Lower lobe of right lung (tissue), 2 donors: ENCODE measurements at places on chromosomes 5 and 9. TPM values are rescaled to one million over a fixed set of nuclear protein-coding genes. Genes with fewer than 3 reads are reported as not detected.

Gene SCGB3A2
- 624 TPM for total RNA-seq

Gene SKIC3
- total RNA-seq = 68.7 TPM

Gene RANBP6
- 15.3 TPM for total RNA-seq

Gene FOXI1
- not detected for total RNA-seq

Gene SLC36A3
- not detected for total RNA-seq

Gene WDR38
- 6.6 TPM for total RNA-seq

Gene GPX8
- total RNA-seq = 10.8 TPM

Gene PRKACG
- total RNA-seq = not detected

DNA sequence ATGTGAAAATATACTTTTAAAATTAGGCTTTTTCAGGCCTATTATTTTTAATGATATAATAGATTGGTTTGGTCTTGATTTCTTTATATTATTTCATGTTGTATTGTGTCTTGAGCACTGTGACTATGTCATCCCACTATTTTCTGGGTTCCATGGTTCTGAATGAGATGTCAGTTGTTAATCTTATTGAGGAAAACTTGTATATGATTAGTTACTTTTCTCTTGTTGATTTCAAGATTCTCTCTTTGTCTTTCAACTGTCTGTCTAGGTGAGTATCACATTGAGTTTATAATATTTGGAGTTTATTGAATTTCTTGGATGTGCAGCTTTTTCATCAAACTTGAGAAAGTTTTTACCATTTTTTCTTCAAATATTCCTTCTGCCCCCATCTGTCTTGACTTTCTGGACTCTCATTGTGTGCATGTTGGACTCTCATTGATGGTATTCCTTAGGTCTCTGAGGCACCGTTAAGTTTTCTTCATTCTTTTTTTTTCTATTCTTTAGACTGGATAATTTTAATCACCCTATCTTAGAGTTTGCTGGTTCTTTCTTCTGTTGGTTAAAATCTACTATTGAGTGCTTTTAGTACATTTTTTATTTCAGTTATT, 175.8 kb downstream of the TMEM167A start:
- no peaks in the 10 kb centered on the region for H3K27me3 ChIP-seq
- DNase-seq = no peak
- no peaks in the 10 kb centered on the region for H3K36me3 ChIP-seq
- no peak overlapping the region for H3K27ac ChIP-seq
- no peak overlapping the region for H3K4me3 ChIP-seq
- no peaks in the 10 kb centered on the region for H3K4me1 ChIP-seq

- no peaks in the 10 kb centered on the region for H3K36me3 ChIP-seq
- peaks cover 19% of the 10 kb centered on the region for H3K4me1 ChIP-seq
- H3K4me3 ChIP-seq = no peak overlapping the region
Observed at GRCh38 chr9:110029956-110030480, 177.9 kb downstream of the C9orf152 start.

DNA sequence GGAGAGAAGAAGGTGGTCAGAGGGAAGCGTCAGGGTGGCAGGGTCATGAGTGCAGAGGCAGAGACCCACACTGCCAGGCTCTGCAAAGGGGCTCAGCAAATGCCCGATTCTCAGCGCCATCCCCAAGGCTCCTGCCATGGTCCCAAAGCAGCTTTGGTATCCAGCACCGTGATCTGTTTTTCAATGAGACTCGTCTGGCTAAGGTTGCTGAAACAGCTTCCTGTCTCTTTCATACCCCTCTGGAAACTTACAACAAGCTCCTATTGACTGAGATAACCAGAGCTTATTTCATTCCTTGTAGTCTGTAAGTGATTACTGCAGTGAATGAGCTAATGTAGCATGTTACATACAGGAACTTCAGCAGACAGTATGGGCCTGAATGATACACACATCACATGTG, 568.6 kb upstream of the DAP start:
- H3K36me3 ChIP-seq = no peaks in the 10 kb centered on the region
- DNase-seq = no peak
- H3K27ac ChIP-seq = no peak overlapping the region
- no peaks in the 10 kb centered on the region for H3K27me3 ChIP-seq
- H3K4me3 ChIP-seq = no peak overlapping the region

DNA sequence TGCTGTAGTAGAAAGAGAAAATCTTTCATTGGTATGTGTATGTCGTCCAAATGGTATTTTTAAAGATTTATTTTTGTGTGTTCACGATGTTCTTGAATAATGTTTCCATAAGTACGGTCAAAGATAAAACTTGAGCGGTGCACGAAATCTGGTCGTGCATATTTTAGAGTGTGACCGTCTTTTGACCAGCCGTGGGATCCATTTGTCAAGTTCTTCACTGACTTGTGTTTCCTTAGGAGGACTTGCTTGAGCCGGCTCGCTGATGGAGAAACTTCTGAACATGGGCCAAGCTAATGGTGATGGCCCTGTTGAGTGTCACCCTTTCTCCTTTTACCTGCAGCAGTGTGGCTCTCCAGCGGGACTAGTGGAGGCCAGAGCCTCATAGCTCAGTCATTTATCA, 11.1 kb upstream of the STC2 start:
- no peak overlapping the region for H3K27ac ChIP-seq
- peaks cover 6% of the 10 kb centered on the region for H3K27me3 ChIP-seq

GRCh38 chr5:9534881-9535517, 10.9 kb downstream of the SEMA5A start:
- DNase-seq = no peak
- H3K27me3 ChIP-seq = no peaks in the 10 kb centered on the region
- H3K4me3 ChIP-seq = no peak overlapping the region
- no peaks in the 10 kb centered on the region for H3K4me1 ChIP-seq

DNA sequence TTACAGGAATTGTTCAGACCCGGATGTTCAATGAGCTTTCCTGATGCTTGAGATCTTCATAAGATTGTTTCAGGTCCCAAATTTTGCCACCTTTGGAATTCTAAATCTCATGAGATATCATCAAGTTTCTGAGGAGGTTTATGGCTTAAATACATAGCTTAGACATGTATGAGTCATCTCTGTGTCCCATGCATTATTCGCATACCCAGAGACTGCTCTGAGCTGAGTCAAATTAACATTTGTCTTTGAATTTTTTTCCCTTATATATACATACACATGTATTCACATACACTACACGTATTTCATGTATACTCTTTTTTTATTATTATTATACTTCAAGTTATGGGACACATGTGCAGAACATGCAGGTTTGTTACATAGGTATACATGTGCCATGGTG, 744.6 kb downstream of the BRINP1 start:
- H3K36me3 ChIP-seq = no peaks in the 10 kb centered on the region
- no peak for DNase-seq
- H3K27me3 ChIP-seq = no peaks in the 10 kb centered on the region
- no peak overlapping the region for H3K4me3 ChIP-seq

- H3K27me3 ChIP-seq = no peaks in the 10 kb centered on the region
- no peaks in the 10 kb centered on the region for H3K4me1 ChIP-seq
- no peak for DNase-seq
- H3K4me3 ChIP-seq = no peak overlapping the region
Observed at GRCh38 chr5:121288781-121289180, 562.9 kb upstream of the FTMT start.

DNA sequence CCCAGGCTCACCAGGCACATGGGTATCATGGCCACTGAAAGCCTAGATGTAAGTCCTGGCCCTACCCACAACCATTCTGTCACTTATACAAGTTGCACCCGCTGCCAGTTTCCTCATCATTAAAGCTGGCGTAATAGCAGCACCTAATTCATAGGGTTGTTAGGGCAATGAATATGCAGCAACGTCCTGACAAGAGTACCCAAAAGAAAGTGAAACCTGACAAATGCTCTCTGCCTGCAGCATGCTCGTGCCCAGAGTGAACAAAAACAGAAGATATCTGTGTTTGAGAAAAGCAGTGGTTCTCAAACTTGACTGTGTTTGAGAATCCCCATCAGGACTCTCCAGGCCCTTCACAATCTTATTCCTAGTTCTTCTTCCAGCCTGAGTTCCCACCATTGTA, 632.4 kb downstream of the SEMA5A start:
- no peak overlapping the region for H3K4me3 ChIP-seq
- no peaks in the 10 kb centered on the region for H3K27me3 ChIP-seq
- no peak overlapping the region for H3K27ac ChIP-seq
- H3K4me1 ChIP-seq = no peaks in the 10 kb centered on the region

- no peaks in the 10 kb centered on the region for H3K27me3 ChIP-seq
- H3K4me3 ChIP-seq = no peak overlapping the region
- no peaks in the 10 kb centered on the region for H3K4me1 ChIP-seq
- H3K27ac ChIP-seq = no peak overlapping the region
- no peak for DNase-seq
- H3K36me3 ChIP-seq = no peaks in the 10 kb centered on the region
Observed at GRCh38 chr5:95711501-95712346, 19.4 kb upstream of the RHOBTB3 start.

GRCh38 chr5:150638488-150639376, 1.7 kb upstream of the SYNPO start:
- peaks cover 88% of the 10 kb centered on the region for H3K4me1 ChIP-seq
- H3K4me3 ChIP-seq = no peak overlapping the region
- H3K27ac ChIP-seq = peak overlapping the region; percentile 79

DNA sequence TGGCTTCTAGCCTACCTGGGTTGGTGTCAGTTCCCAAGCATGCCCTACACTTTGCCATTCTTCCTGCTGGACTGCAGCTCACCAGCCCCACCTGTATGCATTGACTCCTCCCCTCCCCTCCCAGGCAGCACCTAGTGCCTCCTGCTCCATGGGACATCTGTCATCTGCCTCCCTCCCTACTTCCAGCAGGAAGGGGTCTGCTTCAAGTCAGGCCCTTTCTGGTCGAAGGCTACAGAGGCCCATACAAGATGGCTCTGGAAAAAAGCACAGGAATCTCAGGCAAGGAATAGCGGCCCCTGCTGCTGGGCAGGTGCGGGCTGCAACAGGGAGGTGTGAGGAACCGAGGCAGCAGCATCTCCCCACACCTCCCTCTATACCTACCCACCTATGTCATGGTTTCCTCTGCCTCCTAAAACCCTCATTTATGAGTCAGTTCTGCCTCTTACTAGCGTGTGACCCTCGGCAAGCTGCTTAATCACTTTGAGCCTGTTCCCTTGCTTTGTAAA, 19.7 kb downstream of the WWC1 start:
- peaks cover 25% of the 10 kb centered on the region for H3K4me1 ChIP-seq
- H3K27ac ChIP-seq = no peak overlapping the region
- no peaks in the 10 kb centered on the region for H3K27me3 ChIP-seq
- H3K4me3 ChIP-seq = no peak overlapping the region

DNA sequence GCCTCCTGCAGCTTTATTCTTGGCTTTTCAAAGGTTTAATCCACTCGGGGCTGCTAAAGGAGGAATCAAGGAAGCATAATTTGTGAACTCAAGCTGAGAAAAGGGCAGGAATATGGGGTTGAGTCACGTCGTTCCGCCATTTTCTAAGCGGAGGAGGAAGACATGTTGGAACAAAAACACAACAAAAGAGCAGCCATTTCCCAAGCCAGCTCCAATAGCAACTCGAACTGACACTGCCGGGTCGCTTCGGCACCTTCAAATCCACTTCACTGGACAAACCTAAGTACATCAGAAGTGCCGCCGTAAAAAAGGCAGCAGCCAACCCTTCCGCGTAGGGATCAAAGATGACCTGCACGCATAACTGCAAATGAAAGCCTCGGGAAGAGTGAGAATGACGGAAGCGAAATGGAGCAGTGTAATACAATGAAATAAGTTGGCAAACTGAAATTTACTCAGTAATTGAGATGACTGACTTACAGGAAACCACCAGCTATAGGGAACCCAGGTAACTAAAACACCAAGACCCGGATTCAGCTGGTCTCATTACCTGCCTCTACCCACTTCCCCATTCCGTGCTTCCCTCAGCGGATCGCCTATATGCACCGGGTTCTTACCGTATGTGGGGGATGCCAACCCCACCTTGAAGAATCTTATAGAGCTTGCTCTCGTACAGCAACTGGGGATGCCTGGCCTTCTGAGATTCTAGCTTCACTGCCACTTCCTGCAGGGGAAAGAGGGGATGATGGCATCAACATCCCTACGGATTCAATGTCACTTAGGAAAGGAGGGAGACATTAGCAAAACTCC, 1.6 kb downstream of the CSNK1A1 start:
- peak overlapping the region; percentile 98 for H3K27ac ChIP-seq
- H3K4me1 ChIP-seq = peaks cover 52% of the 10 kb centered on the region
- peaks cover 47% of the 10 kb centered on the region for H3K36me3 ChIP-seq
- no peaks in the 10 kb centered on the region for H3K27me3 ChIP-seq
- no peak for DNase-seq

- H3K27ac ChIP-seq = no peak overlapping the region
- no peak overlapping the region for H3K4me3 ChIP-seq
- H3K27me3 ChIP-seq = no peaks in the 10 kb centered on the region
Observed at GRCh38 chr5:93415819-93416218, 165.2 kb downstream of the NR2F1-AS1 start.

DNA sequence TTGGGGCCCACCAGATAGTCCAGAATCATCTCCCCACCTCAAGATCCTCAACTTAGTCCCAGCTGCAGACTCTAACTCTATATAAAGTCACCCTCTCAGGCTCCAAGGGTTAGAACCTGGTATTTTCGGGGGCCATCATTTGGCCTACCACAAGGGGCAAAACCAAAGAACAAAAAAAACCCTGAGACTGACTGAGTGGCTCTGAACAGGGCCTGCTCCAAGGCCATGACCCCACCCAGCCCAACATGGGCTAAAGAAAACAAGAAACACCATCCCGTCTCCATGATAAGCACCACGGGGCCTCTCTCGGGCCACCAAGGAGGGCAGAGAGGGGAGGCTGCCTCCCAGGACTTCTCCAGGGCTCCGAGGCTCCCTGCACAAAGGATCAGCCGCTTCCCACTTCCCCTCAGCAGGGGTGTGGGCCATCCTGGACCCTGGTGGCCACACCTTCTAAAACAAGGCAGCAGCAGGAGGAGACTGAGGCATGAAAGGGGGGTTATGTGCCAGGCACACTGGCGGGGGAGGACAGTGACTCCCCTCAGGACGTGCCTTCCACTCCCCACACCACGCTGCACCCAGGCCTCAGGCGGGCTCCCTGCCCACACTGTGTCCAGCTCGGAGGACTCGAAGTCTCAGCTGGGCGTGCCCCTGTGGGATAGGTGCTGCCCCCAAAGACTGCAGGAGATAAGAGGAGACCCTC, 51.5 kb downstream of the SEMA4D start:
- no peak overlapping the region for H3K27ac ChIP-seq
- no peak for DNase-seq
- no peak overlapping the region for H3K4me3 ChIP-seq
- H3K27me3 ChIP-seq = no peaks in the 10 kb centered on the region
- no peaks in the 10 kb centered on the region for H3K36me3 ChIP-seq

- H3K4me3 ChIP-seq = no peak overlapping the region
- peaks cover 24% of the 10 kb centered on the region for H3K27me3 ChIP-seq
- no peak overlapping the region for H3K27ac ChIP-seq
- no peaks in the 10 kb centered on the region for H3K36me3 ChIP-seq
- H3K4me1 ChIP-seq = no peaks in the 10 kb centered on the region
Observed at GRCh38 chr9:135617991-135618411, 21.3 kb downstream of the GLT6D1 start.

- peaks cover 2% of the 10 kb centered on the region for H3K4me1 ChIP-seq
- no peak overlapping the region for H3K27ac ChIP-seq
- DNase-seq = no peak
- H3K36me3 ChIP-seq = no peaks in the 10 kb centered on the region
- H3K27me3 ChIP-seq = no peaks in the 10 kb centered on the region
Observed at GRCh38 chr9:68969538-68969937, 44.4 kb downstream of the PRKACG start.
